ENCODE measurements at places on chromosomes 6 and 20.

DNA sequence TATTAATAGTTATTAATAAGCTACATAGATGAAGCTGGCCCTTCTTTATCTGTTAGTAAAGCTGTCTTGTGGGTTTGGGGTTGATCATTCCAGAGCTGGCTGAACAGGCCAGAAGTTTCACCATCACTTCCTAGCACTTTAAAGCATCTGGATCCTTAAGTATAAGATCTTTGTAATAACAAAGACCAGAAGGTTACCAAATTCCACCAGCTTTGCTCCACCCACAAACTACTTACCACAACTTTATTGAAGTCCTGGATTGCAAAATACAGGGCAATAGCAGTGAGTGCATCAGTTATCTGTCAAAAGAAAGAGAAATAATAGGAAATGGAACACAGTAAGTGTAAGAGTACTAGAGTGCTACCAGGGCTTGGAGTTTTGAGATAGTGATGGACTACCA, 33.0 kb downstream of the PIGU start:
- H3K4me1 ChIP-seq: peaks cover 8% of the 10 kb centered on the region
- H3K27ac ChIP-seq: no peak overlapping the region
- H3K36me3 ChIP-seq: no peaks in the 10 kb centered on the region
- H3K27me3 ChIP-seq: no peaks in the 10 kb centered on the region
- no peak overlapping the region for H3K4me3 ChIP-seq

DNA sequence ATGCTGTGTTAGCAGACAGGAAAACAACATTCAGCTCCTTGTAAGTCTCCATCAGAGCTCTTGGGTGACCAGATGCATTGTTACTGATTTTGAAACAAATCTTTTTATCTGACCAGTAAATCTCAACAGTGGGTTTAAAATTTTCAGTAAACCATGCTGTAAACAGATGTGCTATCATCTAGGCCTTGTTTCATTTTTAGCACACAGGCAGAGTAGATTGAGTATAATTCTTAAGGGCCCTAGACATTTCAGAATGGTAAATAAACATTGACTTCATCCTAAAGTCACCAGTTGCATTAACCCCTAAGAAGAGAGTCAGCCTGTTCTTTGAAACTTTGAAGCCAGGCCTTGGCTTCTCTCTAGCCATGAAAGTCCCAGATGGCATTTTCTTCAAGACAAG, 237.2 kb upstream of the BMP2 start:
- H3K4me3 ChIP-seq: no peak overlapping the region
- peaks cover 5% of the 10 kb centered on the region for H3K4me1 ChIP-seq
- H3K36me3 ChIP-seq: no peaks in the 10 kb centered on the region
- DNase-seq: no peak
- no peak overlapping the region for H3K27ac ChIP-seq
- no peaks in the 10 kb centered on the region for H3K27me3 ChIP-seq

DNA sequence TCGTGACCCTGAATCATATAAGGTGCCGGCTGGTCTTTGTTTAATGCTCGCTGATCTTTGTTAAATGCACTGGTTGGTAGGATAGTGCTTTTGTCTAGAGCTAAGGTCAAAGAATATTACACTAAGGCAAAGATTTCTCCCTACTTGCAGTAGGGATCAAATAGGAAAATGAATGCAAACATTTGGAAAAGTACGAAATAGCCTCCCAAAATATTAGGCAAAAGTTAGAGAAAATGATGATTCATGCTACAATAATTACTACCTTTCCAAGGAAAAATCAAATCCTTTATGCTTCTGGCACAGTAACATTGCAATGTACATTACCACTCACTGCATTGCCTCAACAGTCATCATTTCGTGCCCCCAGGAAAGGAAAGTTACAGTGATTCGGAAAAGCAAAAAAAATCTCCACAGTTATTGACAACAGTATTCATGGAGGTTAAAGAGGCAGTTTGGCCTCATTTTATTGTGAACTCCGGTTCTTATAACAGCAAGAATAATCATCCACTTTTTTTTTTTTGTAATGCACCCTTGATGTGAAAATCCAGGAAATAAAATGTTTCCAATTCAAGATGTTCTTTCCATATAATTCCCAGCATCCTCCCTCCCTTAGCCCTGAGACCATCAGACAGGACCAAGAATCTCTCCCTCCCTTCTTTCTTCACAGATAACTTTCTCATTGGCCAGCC, 61.7 kb upstream of the ZMYND8 start:
- H3K27ac ChIP-seq: no peak overlapping the region
- H3K4me1 ChIP-seq: no peaks in the 10 kb centered on the region

DNA sequence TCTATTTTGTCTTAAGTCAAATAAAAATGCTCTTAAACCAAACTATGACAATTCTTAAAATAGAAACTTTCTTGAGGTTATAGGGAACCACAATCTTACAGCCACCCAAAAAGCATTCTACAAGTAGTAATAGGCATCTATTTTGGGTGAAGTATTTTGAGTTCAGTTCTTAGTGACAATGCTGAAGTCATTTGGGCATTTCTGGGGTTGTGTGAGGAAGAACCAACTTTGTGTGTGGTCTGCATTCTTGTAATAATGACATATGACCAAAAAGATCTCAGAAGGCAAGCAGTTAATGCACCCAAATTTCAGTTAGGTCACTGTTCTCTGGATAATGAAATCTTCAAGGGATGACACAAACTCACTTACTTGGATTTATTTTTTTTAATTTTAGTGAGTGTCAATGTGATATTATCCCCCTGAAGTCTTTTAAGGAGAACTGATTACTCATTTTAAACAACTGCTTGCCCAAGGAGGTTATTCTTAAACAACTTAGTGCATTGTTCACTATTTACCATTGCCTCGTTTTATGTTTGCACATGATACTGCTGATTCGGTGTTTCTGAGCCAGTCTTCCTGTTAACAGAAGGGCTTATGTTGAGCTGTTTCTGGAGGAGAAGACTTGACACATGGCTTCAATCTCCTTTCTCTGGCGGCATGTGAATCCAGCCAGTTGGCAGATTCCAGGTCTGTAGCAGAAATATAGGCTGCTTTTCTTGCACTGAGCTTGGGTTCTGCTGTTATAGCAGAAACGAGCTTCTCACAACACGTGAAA, 618.9 kb downstream of the BCKDHB start:
- no peak overlapping the region for H3K27ac ChIP-seq
- no peak overlapping the region for H3K4me3 ChIP-seq
- peaks cover 7% of the 10 kb centered on the region for H3K4me1 ChIP-seq
- no peaks in the 10 kb centered on the region for H3K27me3 ChIP-seq
- H3K36me3 ChIP-seq: no peaks in the 10 kb centered on the region

- H3K4me1 ChIP-seq: peaks cover 13% of the 10 kb centered on the region
- no peaks in the 10 kb centered on the region for H3K36me3 ChIP-seq
- no peak for DNase-seq
- H3K4me3 ChIP-seq: no peak overlapping the region
- H3K27me3 ChIP-seq: no peaks in the 10 kb centered on the region
These were observed 14.0 kb downstream of the MRPS18A start for GRCh38 chr6:43673444-43674084.

DNA sequence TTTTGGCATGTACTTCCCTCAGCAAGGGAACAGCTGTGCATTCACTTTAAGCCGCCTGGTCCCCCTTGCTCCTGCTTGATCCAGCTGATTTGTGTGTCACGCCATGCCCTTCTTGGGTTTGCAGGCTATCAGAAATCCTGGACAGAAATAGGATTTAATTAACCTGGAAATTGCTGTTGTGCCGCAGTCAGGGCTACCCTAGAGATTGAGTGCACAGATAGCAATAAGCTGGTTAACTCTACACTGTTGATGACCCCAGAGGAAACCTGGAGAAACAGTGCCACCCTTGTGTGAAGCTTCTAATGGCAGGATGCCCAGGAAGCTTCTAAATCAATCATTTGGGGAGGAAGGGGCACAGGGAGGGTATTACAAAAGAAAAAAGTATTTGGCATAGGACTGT, 199.0 kb downstream of the JARID2 start:
- H3K4me1 ChIP-seq: no peaks in the 10 kb centered on the region
- H3K36me3 ChIP-seq: no peaks in the 10 kb centered on the region
- H3K4me3 ChIP-seq: no peak overlapping the region
- no peak overlapping the region for H3K27ac ChIP-seq
- no peak for DNase-seq

- H3K4me1 ChIP-seq: peaks cover 5% of the 10 kb centered on the region
- H3K27me3 ChIP-seq: no peaks in the 10 kb centered on the region
- no peaks in the 10 kb centered on the region for H3K36me3 ChIP-seq
- no peak overlapping the region for H3K27ac ChIP-seq
- no peak for DNase-seq
These were observed 71.0 kb upstream of the SUPT3H start for GRCh38 chr6:45448417-45449389.
